Activated CD4-positive, alpha-beta T cell treated with anti-CD3 and anti-CD28 coated beads for 36 hours (primary cell): ENCODE measurements at places on chromosomes 7 and 10. TPM values are rescaled to one million over a fixed set of nuclear protein-coding genes. Genes with fewer than 3 reads are reported as not detected.

- DNase-seq, result no peak
Measured at GRCh38 chr7:155483868-155484325, 26.0 kb downstream of the EN2 start.

Gene POLL
- total RNA-seq, result 30.2 TPM

DNA sequence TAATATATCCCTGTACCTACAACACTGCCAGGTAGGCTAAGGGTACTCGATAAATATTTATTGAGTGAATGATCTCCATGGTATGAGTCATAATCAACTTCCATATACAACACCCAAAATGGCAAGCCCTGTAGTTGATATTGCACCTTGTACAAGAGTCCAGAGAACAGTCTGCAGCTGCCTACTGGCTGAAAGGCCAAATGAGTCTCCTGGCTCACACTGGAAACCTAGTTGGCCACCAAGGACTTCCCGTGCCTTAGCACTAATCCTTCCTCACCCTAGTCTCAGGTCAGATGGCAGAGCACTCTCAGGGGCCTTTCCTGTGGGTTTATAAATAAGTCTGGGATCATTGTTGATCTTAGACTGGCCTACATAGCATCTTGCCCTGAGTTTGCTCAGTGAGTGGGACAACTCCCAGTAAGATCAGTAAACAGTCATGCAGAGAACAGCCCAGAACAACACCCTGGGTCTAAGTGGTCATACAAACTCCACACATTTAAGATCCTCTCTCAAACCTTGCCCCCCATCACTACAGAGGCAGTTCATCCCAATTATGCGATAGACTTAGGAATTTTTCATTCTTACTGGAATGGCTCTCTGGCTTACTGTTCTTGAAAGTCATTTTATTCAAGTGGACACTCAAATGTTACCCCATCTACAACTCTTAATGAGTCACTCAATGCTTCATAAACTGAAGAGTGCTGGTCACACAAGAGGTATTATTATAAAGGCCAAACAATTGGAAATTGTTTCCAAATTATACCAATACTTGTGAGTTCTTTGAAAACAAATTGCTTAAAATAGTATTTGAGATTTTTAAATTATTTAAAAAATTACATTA is 14.7 kb upstream of the SLC16A9 start:
- DNase-seq, result no peak

DNA sequence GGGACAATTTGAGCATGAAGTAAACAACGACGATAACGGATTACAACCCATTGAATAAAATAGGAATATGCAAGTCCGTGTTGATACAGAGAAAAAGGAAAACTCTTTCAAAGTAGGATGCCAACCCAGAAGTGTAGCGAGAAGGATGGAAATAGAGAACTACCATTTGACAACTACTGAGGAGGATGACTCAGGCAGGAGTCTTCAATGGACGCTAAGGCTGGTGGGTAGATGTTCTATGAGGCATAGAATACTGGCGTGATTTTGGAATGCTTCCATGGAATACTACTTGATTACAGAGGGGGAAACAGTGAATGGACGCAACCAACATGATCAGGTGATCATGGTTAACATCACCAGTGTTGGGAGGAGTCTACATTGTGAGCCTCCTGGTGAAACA is 828 bp upstream of the CFAP70 start:
- no peak for DNase-seq

Gene MYO1G
- total RNA-seq, result 376 TPM

DNA sequence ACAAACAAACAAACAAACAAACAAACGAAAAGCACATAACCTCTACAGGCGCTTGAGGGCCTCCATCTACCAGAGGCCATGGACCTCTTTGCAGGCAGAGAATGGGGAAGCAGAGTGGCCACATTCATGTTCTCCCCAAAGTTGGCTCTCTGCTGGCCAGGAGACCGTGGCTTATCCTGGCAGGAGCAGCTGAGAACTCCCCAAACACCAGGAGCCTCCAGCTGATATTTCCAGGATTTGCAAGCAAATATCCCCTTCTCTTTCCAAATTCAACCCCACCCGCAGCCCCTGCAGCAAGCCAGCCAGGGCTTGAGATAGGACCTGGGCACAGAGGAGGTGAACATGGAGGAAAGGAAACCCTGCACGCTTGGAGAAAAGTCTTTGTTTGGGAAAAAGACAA is 240.0 kb downstream of the SKAP2 start:
- DNase-seq, result no peak
